HCT116 (cell line): ENCODE measurements at places on chromosomes 3 and 15.

DNA sequence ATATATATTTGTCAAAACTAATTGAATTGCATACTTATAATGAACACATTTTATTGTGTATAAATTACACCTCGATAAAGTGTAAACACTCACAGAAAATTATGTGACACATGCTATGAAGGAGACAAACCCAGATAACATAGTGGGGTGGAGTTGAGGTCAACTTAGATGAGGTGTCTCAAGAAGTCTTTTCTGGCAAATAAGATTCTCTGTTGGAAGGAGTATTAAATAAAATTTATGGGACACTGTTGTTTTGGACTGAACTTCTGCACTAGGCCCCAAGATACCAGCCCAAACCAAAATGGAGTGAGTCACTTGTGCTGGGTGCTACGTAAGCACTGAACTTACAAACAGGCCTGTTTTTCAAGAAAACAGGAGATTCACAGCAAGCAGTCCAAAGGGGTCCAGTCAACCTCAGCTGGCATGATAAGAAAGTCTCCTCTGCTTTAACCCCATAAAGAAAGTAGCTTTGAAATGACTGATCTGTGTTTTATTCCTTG, 18.7 kb downstream of the ACTC1 start:
- no peak for DNase-seq

GRCh38 chr15:32692286-32692685, 25.5 kb upstream of the GREM1 start:
- DNase-seq = no peak

- DNase-seq = no peak
Measured at GRCh38 chr3:24689353-24689752, 194.7 kb upstream of the THRB start.

DNA sequence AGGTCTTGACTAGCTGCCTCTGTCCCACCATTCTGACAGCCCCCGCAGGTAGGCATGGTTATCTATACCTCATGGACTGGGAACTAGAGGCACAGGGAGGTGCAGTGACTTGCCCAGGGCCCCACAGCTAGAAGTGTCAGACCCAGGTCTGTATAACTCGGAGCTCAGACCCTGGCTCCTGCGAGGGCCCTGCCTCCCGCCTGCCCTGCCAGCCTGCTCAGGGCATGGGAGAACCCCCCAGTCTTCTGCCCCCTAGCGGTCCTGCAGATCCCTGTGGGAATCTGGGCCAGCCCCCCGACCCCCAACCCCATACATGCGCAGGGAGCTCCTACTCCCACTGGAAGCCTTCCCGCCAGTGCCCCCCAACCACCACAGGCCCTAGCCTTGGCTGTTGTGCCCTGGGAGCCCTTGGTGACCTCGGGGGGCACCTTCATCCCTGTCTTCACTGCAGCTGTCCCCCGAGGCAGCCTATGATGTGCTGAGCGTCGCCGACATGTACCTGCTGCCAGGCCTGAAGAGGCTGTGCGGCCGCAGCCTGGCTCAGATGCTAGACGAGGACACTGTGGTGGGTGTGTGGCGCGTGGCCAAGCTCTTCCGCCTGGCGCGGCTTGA, 6.9 kb downstream of the ABTB1 start:
- DNase-seq = no peak

GRCh38 chr15:69469467-69470201, 17.0 kb downstream of the RPLP1 start:
- DNase-seq = no peak

- DNase-seq = no peak
Measured at GRCh38 chr3:81492040-81492439, 269.4 kb downstream of the GBE1 start.

- peak; percentile 89 for DNase-seq
Measured at GRCh38 chr3:15645740-15646501, 44.4 kb downstream of the BTD start.

GRCh38 chr15:38861108-38861507, 296.5 kb upstream of the RASGRP1 start:
- DNase-seq = no peak

GRCh38 chr3:115401851-115402501, 221.3 kb upstream of the GAP43 start:
- no peak for DNase-seq

DNA sequence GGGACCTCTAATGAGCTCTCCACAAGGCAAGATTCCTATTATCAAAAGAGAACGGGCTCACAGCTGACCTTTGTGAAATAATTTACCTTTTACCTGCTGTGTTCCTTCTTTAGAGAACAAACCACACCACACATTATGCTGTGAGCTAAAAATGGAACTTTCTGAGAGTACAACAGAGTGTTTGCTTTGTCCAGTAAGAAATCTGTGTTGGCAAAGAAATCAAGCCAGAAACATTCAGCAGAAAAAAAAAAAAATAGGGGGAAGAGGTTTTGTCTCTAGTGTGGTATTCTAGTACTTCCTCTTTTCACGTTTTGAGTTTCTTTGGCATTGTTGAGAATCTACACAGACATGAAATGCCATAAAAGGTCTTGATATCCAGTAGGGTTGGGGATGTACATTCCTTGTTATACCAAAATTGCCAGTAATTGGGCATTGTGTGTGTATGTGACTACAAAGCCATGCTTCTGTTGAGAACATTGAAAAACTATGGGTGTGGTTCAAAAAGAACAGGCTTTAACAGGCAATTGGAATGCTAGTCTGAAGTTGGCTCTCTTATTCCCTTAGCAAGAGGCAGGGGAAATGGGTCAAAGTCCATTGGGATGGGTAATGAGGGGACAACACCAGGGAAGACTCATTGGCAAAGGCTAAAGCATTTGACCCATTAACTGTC, 273.5 kb downstream of the NEK10 start:
- no peak for DNase-seq

DNA sequence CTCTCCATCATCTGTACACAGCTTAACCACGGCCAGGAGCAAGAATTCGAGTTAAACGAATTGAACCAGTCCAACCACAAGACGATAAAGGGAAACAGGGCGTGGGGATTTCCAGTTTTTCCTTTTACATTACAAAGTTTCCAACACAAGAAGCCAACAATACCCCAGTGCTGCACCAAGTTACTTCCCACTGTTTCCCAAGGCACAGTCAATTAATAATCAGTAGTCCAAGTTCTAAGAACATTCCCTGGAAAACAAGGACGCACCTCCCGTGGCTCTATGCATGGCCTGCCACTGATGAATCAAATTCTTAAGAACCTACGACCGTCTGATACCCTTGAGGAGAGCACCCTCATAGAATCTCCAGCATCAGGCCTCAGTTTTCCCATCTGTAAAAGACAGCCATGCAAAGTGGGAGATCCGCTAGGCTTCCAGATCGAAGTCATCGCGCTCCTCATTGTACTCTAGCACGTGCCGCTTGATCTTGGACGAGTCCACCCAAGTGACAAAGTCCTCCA, 774 bp downstream of the IMP3 start:
- DNase-seq = no peak

DNA sequence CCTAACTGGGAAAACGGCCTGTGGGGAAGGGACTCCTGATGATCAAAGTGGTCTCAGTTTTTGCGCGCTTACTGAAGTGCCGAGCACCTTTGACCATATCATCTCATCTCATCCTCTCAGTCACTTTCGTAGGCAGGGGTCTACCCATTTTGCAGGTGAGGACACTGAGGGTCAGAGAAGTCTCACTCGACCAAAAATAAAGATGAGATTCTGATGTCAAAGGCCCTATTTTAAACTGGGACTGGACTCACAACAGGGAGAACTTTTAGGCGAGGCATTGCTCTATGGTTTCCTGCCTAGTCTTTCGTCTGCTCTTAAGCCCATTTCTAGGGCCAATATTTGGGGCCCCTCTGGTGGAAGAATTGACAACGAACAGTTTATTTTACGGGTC, 830 bp downstream of the SLC6A11 start:
- no peak for DNase-seq

- DNase-seq = no peak
Measured at GRCh38 chr3:150022381-150023238, 51.9 kb upstream of the PFN2 start.

GRCh38 chr3:141442446-141442845, 44.4 kb upstream of the RASA2 start:
- no peak for DNase-seq

DNA sequence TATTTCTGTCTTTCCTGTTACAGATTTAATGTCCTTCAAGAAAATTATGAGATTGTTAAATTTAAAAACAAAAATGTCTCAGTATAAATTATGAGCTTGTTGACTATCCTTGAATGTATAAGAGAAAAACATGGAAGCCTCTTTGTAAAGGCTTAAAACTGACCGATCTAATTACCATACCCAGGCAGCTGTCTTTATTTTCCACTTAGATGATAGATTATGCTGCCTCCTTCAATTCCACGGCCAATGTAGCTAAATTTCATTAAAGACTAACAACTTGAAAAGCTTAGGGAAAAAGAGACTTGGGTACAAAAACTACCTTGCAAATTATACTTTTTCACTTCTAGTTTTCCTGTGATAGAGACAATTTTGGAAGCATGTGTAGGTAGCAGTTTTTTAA, 88.3 kb downstream of the ATP10A start:
- DNase-seq = no peak

- DNase-seq = no peak
Measured at GRCh38 chr3:186536883-186537844, 7.0 kb downstream of the CRYGS start.

DNA sequence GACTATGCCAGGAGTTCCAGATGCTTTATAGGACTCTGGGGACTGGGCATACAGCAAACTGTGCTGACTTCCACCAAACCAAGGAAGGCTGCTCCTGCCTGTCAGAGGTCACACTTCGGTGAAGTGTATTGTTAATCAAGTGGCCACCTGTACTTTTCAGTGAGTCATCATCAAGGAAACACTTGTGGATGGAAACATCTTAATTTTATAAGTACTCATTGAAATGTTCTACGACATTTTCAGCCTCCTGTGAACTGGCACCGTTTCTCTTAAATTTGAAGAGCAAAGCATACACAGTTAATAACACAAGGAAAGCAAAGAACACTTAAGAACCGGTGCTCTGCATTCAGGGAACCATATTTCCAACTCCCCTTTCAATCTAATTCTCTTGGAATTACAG, 801.7 kb upstream of the DPPA4 start:
- DNase-seq = no peak

DNA sequence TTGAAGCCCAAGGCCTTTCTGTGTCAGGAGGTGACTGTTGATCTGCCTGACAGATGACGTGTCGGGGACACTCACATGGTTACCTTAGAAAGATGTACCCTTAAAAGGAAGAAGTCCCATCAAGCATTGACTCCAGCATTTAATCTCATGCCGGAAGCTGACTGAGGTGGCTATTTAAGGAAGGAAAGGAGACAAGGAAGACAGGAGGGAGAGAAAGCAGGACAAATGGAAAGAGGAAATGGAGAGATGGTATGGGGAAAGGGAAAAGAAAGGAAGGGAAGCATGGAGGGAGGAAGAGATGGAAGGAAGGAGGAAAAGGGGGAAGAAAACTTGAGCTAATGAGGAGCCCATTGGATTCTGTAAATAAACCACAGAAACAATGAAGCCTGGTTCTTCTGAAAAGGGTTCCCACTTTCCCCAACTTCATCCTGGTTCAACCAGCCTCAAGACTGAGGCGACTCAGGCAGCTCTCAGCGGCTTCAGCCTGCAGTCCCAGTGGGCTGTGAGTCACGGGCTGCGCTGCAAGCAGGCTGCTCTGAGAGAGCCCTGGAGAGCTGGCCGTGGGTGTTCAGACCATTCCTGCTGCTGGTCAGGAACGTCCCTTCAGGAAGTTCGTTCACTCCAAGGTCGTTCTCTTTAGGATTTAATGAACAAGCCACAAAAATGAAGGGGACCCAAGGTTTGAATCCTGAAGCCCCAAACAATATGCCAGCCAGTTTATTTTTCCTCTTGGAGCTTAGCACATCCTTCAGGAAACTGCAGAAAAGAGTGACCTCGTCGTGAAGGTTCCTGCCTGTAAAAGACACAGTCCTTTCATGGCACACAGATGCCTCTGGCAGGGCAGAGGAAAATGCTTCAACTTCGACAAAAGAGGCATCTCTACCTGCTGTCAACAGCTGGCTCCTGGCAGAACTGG, 69.6 kb upstream of the THBS1 start:
- peak; percentile 0 for DNase-seq

GRCh38 chr15:84917452-84917851, 33.0 kb downstream of the SLC28A1 start:
- no peak for DNase-seq

DNA sequence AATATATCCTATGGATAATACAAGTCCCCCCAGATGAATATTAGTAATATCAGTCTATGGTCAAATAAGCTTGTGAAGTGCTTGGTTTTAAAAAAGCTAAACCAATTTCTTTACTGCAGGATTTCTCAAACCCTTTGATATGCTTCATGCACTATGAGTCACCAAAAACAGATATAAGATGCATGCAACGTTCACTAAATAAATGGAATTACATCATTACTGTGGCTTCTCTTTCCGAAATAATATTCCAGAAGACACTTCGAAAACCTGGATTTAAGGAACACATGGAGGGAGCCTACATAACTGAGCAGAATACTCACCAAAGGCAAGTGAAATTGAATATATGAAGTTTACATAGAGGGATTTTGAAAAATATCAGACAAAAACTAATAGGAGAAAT, 126.3 kb upstream of the ABI3BP start:
- DNase-seq = no peak

GRCh38 chr3:28617821-28618220, 269.2 kb upstream of the AZI2 start:
- no peak for DNase-seq

DNA sequence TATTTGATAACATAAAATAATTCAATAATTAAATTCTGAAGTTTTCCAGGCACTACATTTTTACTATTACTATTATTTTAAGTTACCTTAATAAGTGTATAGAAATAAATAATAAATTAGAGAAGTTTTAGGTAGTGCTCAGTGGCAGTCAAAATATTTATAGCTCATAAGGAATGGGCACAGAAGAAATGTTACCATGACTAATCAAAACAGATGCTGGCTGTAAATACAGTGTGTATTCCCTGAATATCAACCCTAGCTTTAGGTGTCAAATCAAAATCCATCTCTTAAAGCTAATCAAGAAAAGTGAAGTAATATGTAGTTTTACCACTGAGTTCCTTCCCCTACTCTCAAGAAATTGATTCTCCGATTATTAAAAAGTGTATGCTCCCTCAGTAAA, 35.5 kb downstream of the ZBTB20 start:
- no peak for DNase-seq

GRCh38 chr15:82158811-82159210, 103.7 kb downstream of the EFL1 start:
- no peak for DNase-seq

GRCh38 chr15:38518084-38518483, 46.5 kb downstream of the RASGRP1 start:
- no peak for DNase-seq

- DNase-seq = no peak
Measured at GRCh38 chr3:178536211-178537079, at the start of gene KCNMB2. Gene KCNMB2 (plus strand): TSS chr3:178536436.
